ENCODE measurements at places on chromosomes 2 and 18.

GRCh38 chr2:109204412-109204811, 75.4 kb downstream of the SH3RF3 start:
- no peak for DNase-seq

GRCh38 chr18:22185771-22186386, 16.5 kb downstream of the GATA6 start:
- no peak for DNase-seq

DNA sequence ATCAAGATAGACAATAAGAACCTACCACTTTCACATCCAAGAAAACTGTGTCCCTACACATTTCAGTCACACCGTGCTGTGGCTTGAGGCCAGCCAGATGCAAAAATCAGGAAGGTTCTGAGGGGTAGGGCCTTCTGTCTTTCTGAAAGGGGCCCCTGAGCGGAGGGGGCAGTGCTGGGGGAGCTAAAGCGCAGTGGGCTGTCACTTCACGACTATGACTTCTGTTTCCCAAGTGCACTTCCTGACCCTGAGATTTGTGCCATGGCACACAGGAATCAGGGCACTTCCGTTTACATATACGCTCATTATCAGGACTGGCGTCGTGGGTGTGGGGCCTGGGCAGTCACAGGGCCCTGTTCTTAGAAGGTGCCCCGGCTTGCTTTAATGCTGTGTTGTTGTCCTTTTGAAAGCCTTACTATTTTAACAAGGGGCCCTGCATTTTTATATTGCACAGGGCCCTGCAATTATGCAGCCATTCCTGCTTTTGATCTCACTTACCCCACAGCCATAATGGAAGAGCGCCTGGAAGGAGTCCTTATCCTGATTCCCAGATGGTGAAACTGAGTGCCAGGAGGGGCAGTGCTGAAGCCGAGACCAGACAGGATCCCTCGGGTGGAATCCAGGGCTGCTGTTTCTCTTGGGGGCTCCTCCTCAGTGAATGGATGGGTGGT, 620 bp downstream of the NGEF start:
- no peak for DNase-seq

- no peak for DNase-seq
Measured at GRCh38 chr18:6876641-6877041, 147.1 kb downstream of the ARHGAP28 start.

GRCh38 chr2:11129598-11130449, 25.4 kb upstream of the SLC66A3 start:
- peak; percentile 74 for DNase-seq

- peak; percentile 19 for DNase-seq
Measured at GRCh38 chr2:64114063-64114911, 29.9 kb downstream of the PELI1 start.

- no peak for DNase-seq
Measured at GRCh38 chr18:26002375-26002910, 88.0 kb downstream of the SS18 start.

DNA sequence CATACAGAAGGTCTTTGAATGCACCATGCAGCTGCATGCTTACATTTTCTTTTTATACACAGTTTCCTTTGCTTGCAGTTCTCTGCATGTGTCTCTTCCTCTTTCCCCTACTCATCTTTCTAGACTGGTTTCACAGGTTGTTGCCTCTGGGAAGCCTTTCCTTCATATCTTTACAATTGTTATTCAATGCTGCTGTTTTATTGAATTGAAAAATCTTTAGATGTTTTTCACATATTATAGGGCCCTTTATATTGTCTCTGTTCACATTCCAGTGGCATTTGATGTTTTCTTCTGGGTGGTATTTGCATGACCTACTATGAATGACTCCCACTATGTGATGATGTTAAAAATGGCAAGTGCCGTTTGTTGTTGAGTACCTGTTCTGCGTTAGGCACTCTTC, 91.1 kb downstream of the DIS3L2 start:
- no peak for DNase-seq

DNA sequence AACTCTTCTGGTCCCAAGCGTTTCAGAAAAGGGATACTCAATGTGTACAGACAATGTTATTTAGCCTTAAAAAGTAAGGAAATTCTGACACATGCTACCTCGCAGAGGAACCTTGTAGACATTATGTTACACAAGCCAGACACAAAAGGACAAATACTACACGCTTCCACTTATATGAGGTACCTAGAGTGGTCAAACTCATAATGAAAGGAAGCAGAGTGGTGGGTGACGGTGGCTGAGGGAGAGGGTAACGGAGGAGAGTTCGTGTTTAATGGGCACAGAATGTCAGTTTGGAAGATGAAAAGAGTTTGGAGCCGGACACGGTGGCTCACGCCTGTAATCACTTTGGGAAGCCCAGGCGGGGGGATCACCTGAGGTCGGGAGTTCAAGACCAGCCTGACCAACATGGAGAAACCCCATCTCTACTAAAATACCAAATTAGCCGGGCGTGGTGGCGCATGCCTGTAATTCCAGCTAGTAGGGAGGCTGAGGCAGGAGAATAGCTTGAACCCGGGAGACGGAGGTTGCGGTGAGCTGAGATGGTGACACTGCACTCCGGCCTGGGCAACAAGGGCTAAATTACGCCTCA, 1.4 kb downstream of the MCM6 start:
- no peak for DNase-seq

GRCh38 chr2:150963336-150963735, 298.3 kb downstream of the RBM43 start:
- no peak for DNase-seq

Data from stimulated activated naive CD4-positive, alpha-beta T cell (primary cell).